Cerebellar nuclear complex (tissue), 1 donor: ENCODE measurements at places on chromosomes 2 and 18.
A peak's percentile ranks its signal among the peaks of the same experiment; 100 is the strongest.

DNA sequence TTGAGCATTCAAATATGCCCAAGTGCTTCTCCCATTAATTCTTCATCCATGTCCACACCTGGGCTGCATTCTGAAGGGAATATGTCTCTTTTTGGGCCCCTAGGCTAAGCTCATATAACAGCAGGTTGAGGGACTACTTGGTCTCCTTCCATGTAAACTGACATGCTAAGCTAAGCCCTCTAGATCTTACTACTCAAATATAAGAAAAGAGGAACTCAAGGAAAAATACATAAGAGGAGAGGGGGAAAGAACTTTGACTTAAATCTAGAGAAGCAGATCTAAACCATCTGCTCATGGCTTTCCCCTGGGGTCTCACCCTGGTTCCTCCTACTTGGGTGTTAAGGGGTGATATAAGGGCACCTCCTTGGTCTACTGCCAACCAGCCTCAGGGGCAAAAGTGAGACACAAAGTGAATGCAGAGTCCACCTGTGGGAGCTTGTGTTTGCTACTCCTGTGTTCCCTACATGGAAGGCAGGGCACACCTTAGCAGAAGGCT is 19.8 kb upstream of the NFU1 start:
- DNase-seq = no peak

- no peak for DNase-seq
These were observed 22.2 kb downstream of the DSC2 start for GRCh38 chr18:31079973-31080372.

GRCh38 chr2:184304006-184304405 is 294.3 kb upstream of the ZNF804A start:
- no peak for DNase-seq

DNA sequence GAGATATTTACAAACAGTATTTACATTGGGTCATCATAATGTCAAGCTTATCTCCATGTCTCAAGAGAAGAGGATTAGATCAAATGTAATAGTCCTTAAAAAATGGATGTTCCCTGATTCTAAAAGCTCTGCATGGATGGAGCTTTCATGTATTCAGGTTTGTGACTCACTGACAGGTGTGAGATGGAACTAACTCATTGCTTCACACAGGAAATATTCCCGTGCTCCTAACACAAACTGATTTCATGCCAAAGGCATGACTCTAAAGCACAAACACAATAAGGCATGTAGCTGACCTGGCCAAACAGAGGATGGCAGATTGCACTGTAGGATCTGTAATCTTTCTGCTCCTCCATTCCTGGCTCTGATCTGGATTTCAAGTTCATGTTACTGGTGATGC is 110.0 kb downstream of the ALK start:
- no peak for DNase-seq

GRCh38 chr2:52558265-52558664 is 1209.3 kb upstream of the CHAC2 start:
- no peak for DNase-seq

GRCh38 chr18:74836296-74837139 is 238.8 kb downstream of the ZNF407 start:
- peak; percentile 7 for DNase-seq
